Activated CD4-positive, alpha-beta T cell treated with anti-CD3 and anti-CD28 coated beads, Interleukin-2, amount 10 ng/mL, durations not matched to agents 7 days and 5 days (primary cell): ENCODE measurements at places on chromosomes 7 and 10. TPM values are rescaled to one million over a fixed set of nuclear protein-coding genes. Genes with fewer than 3 reads are reported as not detected.

Gene TMEM139
- total RNA-seq, result 0.57 TPM

Gene ORAI2
- total RNA-seq, result 63.7 TPM

Gene PPA1
- total RNA-seq, result 124 TPM

Gene SND1
- 141 TPM for total RNA-seq

Gene TMEM140
- 25.3 TPM for total RNA-seq

Gene CCDC7
- 21.4 TPM for total RNA-seq

Gene C10orf71
- not detected for total RNA-seq

Gene PDZD7
- 0.65 TPM for total RNA-seq

Gene FKBP6
- total RNA-seq, result not detected

Gene FFAR4
- not detected for total RNA-seq

Gene AFAP1L2
- 1.1 TPM for total RNA-seq

Gene CLCN1
- total RNA-seq, result not detected

Gene TMEM229A
- not detected for total RNA-seq
